ENCODE measurements at places on chromosomes 2 and 18.
A peak's percentile ranks its signal among the peaks of the same experiment; 100 is the strongest.

DNA sequence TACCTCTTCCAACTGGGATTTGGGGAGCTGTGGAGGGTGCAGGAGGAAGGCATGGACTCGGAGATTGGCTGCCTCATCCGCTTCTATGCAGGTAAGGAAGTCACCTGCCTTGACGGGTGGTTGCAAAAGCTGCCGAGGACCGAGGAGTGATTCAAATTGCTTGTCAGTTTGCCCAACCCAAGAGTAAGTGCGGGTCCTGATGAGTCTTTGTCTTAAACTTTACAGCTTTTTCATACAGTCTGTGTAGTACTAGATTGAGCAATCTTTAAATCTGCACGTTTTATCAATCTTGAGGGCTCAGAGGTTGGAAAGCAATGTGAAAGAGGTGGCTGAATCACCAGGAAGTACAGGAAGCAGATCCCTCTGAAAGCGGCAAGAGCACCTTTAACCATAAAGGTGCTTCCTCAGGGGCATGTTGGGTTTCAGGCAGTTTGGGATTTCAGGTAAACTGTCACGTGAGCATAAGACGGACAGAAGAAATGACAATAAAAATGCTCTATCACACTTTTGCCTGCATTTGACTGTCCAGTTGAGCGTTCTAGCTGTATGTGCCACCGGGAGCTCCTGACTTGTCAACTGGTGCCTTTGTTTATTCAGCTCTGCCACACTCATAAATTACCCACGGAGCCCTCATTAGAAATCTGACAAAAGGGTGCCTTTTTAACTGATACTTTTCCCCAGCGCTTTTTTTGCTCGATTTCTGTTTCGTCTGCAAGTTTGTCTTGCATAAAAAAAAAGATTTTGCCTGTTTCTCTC is 2.0 kb downstream of the PHLPP1 start:
- no peak for DNase-seq

DNA sequence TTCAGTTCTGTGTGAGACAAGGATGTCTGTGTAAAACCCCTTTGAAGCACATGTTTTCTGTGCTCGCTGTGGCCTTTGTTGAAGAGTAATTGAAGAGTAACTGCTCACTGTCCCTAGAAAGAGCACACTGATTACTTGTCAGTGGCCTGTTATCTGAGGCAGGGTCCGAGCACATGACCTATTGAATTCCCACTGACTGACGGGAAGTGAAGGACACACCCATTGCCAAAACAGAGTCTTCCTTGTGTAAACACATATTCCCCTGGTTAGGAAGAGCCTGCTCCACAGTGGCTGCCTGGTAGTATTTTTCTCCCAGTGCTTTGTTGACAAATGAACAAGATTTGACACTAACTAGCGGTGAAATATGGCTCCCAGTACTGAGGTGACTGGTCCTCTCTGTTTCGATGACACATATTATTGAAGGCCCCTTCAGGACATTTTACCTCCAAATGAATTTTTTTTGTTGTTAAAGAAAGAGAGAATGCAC is 148.5 kb upstream of the GYPC start:
- DNase-seq = no peak

DNA sequence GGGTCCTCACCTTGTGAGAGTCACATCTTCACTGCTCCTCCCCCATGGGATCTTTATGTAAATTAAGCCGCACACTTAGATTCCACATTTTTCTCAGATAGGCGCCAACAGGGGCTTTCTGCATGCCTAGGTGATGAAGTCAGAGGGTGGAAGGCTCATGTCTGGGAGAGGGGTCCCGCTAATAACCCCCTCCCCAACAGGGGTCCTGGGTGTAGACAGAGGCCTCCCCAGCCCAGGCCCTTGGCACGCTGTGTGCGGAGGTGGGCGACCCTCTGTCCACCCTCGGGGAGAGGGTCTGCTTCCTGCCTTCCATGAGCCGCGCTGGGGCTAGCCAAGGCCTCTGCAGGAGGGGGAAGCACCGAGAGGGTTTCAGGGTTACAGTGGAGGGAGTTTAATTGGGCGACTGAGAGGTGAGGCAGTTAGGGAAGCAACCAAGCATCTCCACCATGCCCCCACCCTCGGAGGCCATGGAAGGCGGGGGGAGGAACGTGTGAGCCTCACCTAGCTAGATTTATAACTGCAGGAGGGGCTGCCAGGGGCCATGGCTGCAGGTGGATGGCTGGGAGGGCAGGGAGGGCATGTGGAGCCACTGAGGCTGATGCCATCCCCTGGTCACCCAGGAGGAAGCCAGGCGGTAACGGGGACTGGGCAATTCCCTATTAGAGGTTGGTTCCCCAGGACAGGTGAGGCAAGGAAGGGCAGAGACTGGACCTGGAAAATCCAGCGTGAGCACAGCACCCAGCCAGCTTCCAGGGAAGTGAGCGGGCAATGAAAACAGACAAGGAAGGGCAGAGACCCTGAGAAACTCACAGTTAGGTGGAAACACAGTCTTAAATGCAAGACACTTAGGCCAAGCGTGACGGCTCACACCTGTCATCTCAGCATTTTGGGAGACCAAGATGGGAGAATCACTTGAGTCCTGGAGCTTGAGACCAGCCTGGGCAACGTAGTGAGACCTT is 7.7 kb upstream of the PXDN start:
- DNase-seq = no peak

DNA sequence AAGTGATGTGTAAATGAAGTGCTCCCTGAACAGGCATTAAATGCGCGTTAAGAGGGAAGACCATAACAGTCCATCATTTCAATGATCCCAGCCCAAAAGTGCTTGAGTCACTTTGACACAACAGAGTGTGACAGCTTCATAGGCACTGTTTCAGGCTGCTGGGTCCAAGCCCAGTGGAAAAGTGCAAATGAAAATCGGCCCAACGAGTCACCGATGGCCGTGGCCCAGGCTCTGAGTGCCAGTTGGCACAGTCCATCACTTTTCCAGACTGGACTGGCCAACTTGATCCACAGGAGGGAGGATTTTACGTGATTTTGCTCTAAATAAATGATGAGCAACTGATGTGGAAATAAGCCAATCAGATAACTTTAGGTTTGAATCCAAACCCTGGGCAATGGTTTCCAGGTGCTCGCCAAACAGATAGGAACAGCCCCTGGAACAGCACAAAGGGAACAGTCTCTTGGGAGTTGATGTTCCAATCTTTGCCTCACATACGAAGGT is 114.0 kb downstream of the SP3 start:
- DNase-seq = peak; percentile 30

GRCh38 chr2:229910832-229911412 is 10.9 kb downstream of the TRIP12 start:
- no peak for DNase-seq

GRCh38 chr2:85323351-85323987 is 4.3 kb downstream of the TGOLN2 start:
- no peak for DNase-seq

GRCh38 chr2:156350374-156351142 is 18.0 kb upstream of the NR4A2 start:
- DNase-seq = no peak

DNA sequence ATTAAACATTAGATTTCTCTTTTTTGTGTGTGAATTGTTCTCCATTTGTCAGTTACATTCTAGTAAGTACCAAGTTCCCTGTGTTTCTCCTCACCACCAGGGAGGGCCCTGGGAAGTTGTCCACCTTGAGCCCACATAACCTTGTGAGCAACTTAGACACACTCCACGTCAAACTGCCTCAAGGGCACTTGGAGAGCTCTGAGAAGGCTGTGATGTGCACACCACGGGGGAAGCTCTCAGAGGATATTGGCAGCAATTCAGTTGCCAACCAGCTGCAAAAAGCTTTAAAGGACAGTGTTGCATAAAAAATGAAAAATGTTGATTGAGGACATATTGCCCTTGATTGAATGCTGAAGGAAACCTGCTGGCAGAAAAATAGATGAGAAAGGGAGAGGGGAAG is 743.6 kb downstream of the RNF144A start:
- DNase-seq = no peak

DNA sequence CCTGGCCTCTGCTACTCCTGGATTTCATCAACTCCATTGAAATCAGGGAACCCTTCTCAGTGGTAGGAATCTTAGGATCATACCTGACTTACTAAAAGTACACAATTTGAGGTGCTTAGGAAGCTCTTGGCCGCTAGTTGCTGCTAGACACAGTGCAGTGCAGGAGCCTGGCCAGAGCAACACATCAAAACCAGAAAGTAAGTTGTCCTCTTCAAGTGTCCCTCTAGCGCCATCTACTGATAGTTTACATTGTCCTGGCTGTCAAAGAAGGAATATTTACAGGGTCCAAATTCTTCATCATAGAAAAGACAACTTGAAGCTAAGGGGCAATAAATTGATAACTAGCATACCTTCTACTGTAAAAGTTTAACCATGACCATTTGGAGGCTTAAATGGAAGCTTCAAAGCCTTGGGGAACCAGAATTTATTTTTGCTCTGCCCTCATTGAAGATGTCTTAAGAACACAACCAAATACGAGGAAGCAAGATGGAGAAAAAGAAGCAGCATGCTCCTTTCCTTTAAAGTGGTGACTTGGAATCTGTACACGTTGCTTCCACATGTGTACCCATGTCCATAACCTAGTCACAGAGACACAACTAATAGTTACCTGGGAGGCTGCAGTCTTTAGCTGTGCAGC is 889.1 kb upstream of the GCFC2 start:
- peak; percentile 21 for DNase-seq

- no peak for DNase-seq
Observed at GRCh38 chr2:118779362-118779761, 68.1 kb downstream of the EN1 start.

- DNase-seq = no peak
Observed at GRCh38 chr2:45614330-45614729, 3.3 kb upstream of the SRBD1 start.

- no peak for DNase-seq
Observed at GRCh38 chr2:163252199-163252598, 413.6 kb upstream of the KCNH7 start.

- no peak for DNase-seq
Observed at GRCh38 chr18:55252901-55253300, 293.6 kb upstream of the CCDC68 start.

DNA sequence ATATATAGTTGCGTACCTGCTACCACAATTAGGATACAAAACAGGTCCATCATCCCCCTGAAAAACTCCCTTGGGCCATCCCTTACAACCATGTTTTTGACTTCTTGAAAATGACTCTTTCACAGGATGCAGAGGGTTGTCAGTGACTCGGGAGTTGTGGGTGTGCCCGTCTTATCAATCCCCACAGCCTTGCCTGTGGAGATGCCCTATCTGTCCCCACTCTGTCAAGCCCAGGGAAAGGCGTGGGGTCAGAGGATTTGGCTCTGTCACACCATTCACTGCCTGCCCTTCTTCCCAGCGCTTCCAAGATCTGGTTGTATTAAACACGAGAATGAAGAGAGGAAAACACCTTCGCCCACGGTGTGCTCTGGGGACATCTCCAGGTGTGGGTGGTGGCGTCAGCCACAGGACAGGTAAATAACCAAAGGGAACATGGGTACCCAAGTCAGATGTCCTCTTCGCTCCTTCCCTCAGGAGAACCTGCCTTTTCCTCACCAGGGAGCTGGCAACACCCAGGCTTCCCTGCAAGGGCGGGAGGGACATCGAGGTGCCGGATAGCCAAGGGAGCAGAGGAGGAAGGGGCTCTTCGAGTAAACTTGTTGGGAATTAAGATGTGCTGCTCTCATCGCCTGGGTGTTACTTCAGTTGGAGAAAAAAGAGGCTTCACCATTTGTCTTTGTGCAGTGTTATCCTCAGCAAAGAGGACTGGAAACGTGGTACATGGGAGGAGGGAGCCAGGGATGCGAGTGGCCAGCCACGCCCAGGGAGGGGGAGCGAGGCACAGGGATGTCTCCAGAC is 100.3 kb downstream of the B3GNT2 start:
- no peak for DNase-seq

DNA sequence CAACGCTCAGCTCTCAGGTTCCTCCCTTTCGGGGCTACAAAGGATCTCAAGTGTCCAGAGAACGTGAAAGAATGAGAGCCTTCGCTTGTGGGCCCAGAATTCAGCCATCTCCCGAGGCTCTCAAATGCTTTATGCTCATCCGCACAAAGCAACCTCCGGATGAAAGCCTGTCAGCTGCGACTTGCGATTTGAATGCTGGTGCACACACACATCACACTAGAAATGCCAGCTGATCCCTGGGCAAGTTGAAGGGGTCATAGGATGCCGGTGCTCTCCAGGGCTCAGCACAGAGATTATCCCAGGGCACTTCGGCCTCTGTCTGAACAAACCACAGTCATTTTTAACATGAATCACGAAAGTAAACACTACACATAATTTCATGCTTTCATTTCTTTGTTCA is 141.8 kb upstream of the MYT1L start:
- DNase-seq = no peak

DNA sequence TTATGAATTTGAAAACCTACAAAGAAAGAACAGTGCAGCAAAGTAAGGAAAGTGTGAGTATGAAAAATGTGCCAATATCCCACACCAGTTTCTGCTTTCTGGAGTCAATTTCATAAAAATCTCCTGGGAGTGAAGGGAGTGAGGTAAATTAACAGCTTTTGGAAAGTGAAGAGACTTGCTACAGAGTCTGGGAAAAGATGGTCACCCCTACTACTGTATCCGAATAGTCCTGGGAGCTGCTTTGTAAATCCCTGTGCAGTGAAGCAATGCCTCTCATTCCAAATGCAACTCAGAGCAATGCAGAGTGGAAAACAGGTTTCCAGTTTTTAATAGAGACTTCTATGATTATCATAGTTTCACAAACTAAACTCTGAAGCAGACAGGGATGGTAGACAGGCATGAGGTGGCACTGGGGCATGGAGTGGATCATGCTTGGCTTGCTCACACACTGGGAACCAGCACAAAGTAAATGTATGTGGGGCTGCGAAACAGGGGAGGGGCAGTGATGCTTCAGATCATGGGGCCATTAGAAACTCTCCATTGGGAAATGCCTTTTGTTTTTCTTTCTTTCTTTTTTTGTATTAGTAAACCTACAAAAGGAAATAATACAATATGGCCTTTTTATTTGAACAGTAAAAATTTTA is 10.6 kb downstream of the COL5A2 start:
- no peak for DNase-seq

- no peak for DNase-seq
Observed at GRCh38 chr2:176122052-176122682, 352 bp upstream of the HOXD9 start.

GRCh38 chr2:1227274-1227900 is 185.9 kb upstream of the TPO start:
- DNase-seq = no peak

DNA sequence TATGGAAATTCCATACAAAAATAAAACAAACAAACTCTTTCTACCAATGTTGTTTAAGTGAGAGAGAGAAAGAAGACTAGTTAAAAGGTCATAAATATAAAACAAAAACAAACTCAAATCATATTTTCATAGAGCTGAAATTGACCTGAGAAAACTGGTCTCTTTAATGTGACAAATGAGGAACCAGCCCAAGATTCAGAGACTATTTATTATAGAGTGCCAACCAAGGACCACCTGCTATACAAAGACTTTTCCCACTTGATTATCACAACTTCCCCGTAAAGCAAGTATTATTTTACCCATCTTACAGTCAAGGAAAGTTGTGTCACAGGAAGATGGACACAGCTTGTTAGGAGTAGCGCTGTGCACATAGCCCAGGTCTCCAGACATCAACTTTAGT is 13.3 kb downstream of the ANKRD44 start:
- no peak for DNase-seq

- no peak for DNase-seq
Observed at GRCh38 chr2:7040547-7040946, 123.3 kb downstream of the RNF144A start.

- DNase-seq = no peak
Observed at GRCh38 chr2:68435615-68436014, 31.5 kb downstream of the FBXO48 start.
